ENCODE measurements at places on chromosomes 16 and 17.

DNA sequence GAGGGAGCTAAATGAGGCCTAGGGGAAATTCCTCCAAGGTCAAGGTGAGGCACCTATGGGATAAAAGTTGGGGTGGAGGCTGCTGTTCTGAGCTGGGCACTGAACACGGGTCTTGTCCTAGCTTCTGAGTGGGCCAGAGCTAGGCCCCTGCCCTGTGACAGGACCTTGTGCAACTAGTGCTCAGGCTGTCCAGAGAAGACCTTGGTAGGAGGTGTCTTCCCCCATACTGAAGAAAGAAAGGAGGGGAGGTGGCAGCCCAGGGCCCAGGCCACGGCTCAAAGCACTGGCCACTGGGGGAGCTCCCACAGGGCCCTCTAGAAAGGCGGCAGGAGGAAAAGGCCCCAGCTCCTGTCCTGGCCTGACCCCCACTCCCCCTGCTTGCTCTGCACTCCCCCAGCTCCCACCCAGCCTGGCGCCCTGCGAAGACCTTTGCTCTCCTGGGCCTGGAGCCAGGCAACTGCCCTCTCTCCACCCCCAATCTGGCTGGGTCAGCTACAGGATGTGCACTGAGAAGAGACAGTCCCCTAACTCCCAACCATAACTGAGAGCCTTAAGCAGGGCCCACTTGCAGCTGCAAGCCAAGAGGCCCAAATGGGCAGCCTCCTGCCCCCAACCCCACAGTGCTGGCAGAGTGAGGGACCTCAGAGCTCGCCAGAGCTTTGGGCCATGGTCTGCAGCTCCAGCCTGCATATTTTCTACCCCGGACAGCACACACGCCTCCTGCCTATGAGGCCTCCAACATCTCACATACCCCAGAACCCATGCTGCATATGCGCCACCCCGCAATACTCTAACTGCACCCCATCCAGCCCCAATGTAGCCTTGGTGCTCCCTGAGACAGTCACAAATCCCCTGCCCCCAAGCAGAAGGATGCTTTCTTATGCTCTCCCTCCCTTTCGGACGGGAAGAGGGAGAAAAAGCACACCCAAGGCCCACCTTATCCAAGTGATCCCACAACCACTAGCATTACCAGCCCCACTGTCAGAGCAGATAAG, 15.3 kb downstream of the HSD11B2 start:
- H3K36me3 ChIP-seq = peaks cover 6% of the 10 kb centered on the region
- no peak overlapping the region for H3K4me3 ChIP-seq
- H3K4me1 ChIP-seq = peaks cover 2% of the 10 kb centered on the region
- H3K27me3 ChIP-seq = no peaks in the 10 kb centered on the region

GRCh38 chr17:78000341-78000740, 41.8 kb downstream of the TNRC6C start:
- no peak overlapping the region for H3K4me3 ChIP-seq
- no peak for DNase-seq
- H3K36me3 ChIP-seq = peaks cover 14% of the 10 kb centered on the region
- no peak overlapping the region for H3K27ac ChIP-seq

DNA sequence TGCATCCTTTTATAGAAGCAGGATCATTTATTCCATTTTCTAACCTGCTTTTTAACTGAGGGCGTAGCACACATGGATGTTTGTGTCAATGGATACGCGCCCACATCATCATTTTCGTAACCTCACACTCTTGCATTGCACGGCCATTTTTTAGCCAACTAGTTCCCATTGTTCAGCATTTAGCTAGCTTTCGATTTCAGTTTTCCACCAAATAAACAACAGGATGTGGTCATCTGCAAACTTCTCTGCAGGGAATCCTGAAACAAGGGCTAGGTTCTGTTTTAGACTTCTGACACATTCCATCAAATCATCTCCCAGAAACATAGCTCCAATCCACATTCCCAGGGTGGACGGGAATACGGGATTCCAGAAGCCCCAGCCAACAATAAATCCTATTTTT, 6.4 kb downstream of the CYB561 start:
- H3K27ac ChIP-seq = peak overlapping the region; percentile 85
- no peak for DNase-seq
- peak overlapping the region; percentile 61 for H3K4me3 ChIP-seq
- peaks cover 7% of the 10 kb centered on the region for H3K27me3 ChIP-seq
- no peaks in the 10 kb centered on the region for H3K36me3 ChIP-seq

GRCh38 chr17:66953630-66954020, 10.9 kb upstream of the CACNG4 start:
- no peak overlapping the region for H3K27ac ChIP-seq
- H3K4me3 ChIP-seq = no peak overlapping the region
- DNase-seq = no peak
- H3K4me1 ChIP-seq = no peaks in the 10 kb centered on the region

DNA sequence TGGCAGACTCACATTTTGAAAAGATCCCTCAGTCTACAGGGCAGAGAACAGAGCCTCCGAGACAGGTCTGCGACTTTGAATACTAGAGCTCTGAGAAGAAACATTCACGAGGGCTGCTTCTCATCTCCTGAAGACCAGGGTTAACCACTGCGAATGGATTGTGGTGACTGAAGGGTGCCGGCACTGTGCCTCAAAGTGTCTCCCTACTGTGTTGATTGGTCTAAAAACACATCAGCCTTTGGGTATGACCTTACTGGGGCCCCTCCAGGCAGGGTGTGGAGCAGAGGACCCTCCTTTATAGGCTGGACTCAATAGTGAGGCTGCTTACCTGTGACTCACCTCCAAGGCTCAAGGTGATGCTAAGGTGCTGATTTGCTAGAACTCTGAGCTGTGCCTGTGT, 2.6 kb upstream of the LGALS9 start:
- peak overlapping the region; percentile 75 for H3K27ac ChIP-seq
- no peak for DNase-seq
- H3K4me1 ChIP-seq = peaks cover 41% of the 10 kb centered on the region

GRCh38 chr16:83840060-83840617, 32.4 kb downstream of the HSBP1 start:
- DNase-seq = no peak
- no peak overlapping the region for H3K27ac ChIP-seq
- no peaks in the 10 kb centered on the region for H3K36me3 ChIP-seq
- H3K4me1 ChIP-seq = peaks cover 11% of the 10 kb centered on the region
- H3K27me3 ChIP-seq = peaks cover 39% of the 10 kb centered on the region

DNA sequence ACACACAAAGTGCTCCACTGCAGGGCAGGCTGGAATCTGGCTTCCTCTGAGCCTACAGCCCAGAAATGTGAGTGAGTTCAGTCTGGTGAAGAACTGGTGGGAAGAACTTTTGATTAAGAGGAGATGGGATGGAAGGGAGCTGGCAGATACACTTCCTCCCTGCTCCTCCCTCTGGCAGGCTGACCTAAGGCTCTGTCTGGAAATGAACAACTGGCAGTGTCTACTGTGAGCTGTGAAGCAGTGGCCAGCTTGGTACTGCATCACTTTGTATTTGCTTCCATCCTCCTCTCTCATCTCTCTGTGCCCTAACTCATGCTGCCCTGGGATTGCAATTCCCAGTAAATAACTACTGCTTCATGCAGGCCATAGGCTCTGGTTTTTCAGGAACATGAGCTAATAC, 45.6 kb downstream of the MAF start:
- no peaks in the 10 kb centered on the region for H3K4me1 ChIP-seq
- H3K4me3 ChIP-seq = no peak overlapping the region
- DNase-seq = no peak
- no peak overlapping the region for H3K27ac ChIP-seq
- H3K27me3 ChIP-seq = peaks cover 2% of the 10 kb centered on the region

GRCh38 chr17:20991276-20992037, 51.4 kb downstream of the USP22 start:
- H3K4me1 ChIP-seq = no peaks in the 10 kb centered on the region
- H3K27ac ChIP-seq = no peak overlapping the region
- no peak overlapping the region for H3K4me3 ChIP-seq

DNA sequence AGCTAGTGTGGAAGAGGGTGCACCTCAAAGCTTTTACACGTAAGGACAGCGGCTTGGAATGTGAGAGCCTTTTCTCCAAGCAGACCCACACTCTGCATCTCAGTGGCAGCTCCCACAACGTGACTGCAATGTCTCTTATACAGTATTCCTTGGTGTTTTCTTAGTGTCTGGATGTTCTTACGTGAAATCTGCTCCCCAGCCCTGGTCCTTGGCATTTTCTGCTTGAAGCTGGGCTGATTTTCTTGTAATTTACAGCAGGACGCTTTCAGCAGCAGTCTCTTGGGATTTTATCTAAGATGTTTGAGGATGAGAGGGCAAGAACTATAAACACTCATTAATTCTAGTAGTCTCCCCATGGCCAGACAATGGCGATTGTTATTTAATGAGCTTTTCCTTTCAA, 12.1 kb upstream of the POLR3E start:
- H3K27me3 ChIP-seq = no peaks in the 10 kb centered on the region
- H3K36me3 ChIP-seq = peaks cover 18% of the 10 kb centered on the region
- H3K27ac ChIP-seq = no peak overlapping the region
- H3K4me3 ChIP-seq = no peak overlapping the region
- no peaks in the 10 kb centered on the region for H3K4me1 ChIP-seq
- no peak for DNase-seq

DNA sequence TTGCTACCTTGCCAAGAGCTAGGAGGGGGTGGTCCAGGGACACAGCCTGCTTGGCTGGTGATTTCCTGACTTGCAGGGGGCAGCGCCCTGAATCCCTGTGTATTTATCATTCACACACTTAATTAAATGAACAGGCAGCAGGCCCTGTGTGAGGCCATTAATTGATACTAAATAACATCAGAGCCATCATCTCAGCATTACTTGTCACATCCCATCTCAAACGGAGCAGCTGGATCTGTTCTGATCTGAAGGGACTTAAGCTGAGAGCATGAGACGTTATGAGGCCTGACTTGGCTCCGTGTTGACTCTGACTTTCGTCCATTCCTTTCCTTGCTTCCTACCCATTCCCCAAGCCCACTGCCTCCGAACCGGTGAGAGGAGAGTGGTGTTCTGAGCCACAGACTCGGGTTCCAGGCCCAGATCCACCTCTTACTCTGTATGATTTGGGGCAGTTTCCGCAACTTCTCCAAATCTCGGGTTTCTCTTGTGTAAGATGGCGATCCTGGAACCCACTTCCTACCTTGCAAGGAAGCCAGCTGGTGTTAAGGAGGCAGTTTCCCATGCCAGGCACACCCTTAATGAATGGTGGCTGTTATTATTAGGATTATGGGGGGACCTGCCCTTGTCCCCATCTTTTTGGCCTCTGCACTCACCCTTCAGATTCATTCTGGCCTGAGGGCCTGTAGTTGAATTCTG, 33.8 kb downstream of the CACNA1G start:
- H3K27me3 ChIP-seq = peaks cover 5% of the 10 kb centered on the region
- H3K27ac ChIP-seq = no peak overlapping the region
- H3K4me3 ChIP-seq = no peak overlapping the region

DNA sequence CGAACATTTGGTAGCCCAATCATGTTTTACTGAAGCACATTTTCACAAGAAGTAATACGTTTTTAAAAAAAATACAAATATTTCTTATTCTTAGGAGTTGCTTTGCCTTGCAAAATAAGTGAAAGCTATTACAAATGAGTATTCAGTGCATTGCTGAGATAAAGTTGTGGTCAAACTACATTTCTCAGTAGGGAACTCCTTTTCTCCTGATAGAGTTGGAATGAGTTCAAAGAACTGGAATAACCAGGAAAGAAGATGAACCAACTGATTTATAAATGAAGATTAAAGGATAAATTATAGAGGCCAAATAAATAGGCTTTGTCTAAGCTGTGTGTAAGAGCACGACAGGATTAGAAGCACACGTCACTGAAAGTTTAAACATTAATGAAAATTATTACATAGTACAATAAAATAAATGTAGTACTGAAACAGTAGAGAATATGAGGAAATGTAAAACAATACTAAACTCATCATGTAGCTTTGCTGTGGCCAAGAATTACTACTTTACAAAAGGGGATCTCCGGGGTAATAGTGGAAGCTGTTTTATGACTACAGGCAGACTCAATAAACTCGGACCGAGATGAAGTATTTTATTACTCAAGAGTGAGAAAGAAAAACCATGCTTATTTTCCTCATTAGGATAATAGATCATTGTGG, 73.6 kb downstream of the KCNJ2 start:
- H3K4me3 ChIP-seq = no peak overlapping the region
- no peaks in the 10 kb centered on the region for H3K36me3 ChIP-seq
- no peaks in the 10 kb centered on the region for H3K4me1 ChIP-seq
- H3K27me3 ChIP-seq = no peaks in the 10 kb centered on the region
- DNase-seq = no peak
- H3K27ac ChIP-seq = no peak overlapping the region

- DNase-seq = no peak
- H3K27me3 ChIP-seq = peaks cover 5% of the 10 kb centered on the region
- no peak overlapping the region for H3K27ac ChIP-seq
- no peak overlapping the region for H3K4me3 ChIP-seq
- H3K36me3 ChIP-seq = no peaks in the 10 kb centered on the region
These were observed 35.8 kb upstream of the HAPSTR1 start for GRCh38 chr16:9055661-9056060.

All from activated naive CD8-positive, alpha-beta T cell treated with anti-CD3 and anti-CD28 coated beads, Interleukin-2, amount 10 ng/mL, durations not matched to agents 7 days and 5 days (primary cell).